Forelimb muscle (tissue), 1 donor: ENCODE measurements at places on chromosomes 2 and 18. TPM values are rescaled to one million over a fixed set of nuclear protein-coding genes. Genes with fewer than 3 reads are reported as not detected.

Gene TMEM247
- not detected for polyA plus RNA-seq

- DNase-seq = no peak
Observed at GRCh38 chr2:107005853-107006252, 119.9 kb upstream of the ST6GAL2 start.

Gene BMP10
- polyA plus RNA-seq = not detected

DNA sequence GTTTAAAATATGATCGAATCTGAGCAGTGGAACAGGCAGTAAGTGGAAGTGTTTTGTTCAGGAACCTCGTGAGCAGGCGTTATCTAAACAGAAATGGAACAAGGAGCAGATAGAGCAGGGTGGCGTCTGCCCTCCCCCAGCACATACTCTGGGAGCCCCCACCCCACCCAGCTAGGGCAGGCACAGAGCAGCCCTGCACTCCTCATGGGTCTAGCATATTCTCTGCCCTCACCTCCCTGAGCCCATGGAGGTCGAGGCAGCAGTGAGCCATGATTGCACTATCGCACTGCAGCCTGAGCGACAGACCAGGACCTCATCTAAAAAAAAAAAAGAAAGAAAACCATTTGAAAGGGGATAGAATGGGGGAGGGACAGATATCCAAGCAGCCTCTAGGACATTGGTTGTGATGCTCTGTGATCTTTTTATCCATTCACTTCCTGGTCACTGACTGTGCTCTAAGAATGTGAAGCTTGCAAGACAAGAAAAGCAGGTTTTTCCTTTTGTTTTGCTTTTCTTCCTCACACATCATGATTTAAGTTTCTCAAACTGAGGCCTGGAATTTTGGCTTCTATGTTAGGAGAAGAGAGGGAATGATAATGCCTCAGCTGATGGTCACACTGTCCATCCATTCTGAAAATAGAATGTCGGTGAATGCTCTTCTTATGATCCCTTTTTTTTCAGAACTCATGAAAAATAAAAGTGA, 3.1 kb downstream of the MLPH start:
- no peak for DNase-seq

Gene CDKL4
- polyA plus RNA-seq = not detected

Gene STPG4
- not detected for polyA plus RNA-seq

Gene LAMA3
- 2.4 TPM for polyA plus RNA-seq

- DNase-seq = no peak
Observed at GRCh38 chr2:127388423-127389164, 819 bp upstream of the MAP3K2 start.

Gene CIB4
- polyA plus RNA-seq = not detected

GRCh38 chr2:99150706-99151105, 4.0 kb downstream of the TSGA10 start:
- no peak for DNase-seq

Gene SRD5A2
- polyA plus RNA-seq = 0.04 TPM
